ENCODE measurements at places on chromosomes 11 and 22. TPM values are rescaled to one million over a fixed set of nuclear protein-coding genes. Genes with fewer than 3 reads are reported as not detected.

GRCh38 chr11:75492181-75492820 lies 33.4 kb downstream of the GDPD5 start:
- no peak for DNase-seq
- no peaks in the 10 kb centered on the region for H3K27me3 ChIP-seq
- no peaks in the 10 kb centered on the region for H3K36me3 ChIP-seq
- H3K27ac ChIP-seq: no peak overlapping the region
- H3K4me1 ChIP-seq: peaks cover 4% of the 10 kb centered on the region

DNA sequence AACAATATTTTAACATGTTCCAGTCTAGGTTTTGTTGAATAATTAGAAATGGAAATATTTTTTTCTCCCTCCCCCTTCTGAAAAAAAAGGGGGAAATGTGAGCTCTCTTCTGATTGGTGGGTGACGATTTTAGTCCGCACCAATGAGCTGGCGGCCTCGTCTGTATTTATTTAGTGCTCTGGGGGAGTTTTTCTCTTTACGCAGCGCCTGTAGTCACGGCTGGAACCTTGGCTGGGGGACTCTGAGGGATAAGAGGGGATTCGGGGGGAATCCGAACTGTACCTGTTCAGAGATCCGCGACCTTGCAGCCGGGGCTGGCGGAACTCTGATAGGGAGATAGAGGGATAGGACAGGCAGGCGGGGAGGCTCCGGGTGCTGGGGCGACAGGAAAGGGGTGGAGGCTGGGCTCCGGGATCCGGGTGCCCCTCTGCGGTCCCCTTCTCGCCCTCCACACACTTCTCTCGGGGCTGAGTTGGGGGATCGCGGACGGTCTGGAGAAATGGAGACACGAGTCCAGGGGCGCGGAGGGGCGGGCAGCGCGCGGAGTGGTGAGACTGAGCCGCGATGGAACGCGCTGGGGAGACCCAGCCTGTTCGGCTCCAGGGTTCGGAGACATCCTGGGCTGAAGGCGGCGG lies 99.7 kb upstream of the HSD17B12 start:
- H3K36me3 ChIP-seq: no peaks in the 10 kb centered on the region
- H3K27me3 ChIP-seq: peaks cover 15% of the 10 kb centered on the region
- H3K4me3 ChIP-seq: peak overlapping the region; percentile 53
- H3K4me1 ChIP-seq: peaks cover 24% of the 10 kb centered on the region
- no peak for DNase-seq

DNA sequence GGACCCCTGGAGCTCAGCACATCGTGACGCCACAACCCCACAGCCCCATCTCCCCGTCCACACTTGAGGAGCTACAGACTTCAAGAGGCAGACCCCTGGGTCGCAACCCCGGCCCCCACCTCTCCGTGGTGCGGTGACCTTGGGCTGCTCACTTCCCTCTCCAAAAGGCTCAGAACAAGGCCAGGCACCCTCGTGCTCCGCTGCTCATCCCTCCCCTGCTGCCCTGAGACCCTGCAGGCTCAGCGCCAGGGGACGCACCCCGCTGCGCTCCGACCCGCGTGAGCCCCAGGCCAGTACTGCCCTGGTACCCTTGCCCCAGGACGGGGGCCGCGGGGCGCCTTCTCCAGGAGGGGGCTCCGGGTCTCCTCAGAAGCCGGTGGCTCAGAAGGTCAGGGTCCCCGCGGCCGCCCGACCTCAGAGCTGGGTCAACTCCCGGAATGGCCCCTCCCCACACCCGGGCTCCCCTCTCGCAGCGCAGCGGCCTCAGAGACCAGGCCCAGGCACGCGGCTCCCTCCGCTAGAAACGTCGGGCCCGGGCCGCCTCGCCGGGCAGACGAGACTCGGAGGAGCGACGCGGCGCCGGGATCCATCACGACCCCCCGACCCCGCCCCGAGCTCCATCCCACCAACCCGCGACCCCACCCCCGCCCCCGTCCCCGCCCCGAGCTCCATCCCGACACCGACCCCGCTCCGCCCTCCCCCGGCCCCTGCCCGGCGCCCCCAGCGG lies 563 bp downstream of the GATD1 start:
- H3K27me3 ChIP-seq: no peaks in the 10 kb centered on the region
- no peak for DNase-seq
- H3K4me1 ChIP-seq: peaks cover 15% of the 10 kb centered on the region
- peak overlapping the region; percentile 60 for H3K27ac ChIP-seq
- H3K36me3 ChIP-seq: peaks cover 5% of the 10 kb centered on the region
- H3K4me3 ChIP-seq: peak overlapping the region; percentile 89

DNA sequence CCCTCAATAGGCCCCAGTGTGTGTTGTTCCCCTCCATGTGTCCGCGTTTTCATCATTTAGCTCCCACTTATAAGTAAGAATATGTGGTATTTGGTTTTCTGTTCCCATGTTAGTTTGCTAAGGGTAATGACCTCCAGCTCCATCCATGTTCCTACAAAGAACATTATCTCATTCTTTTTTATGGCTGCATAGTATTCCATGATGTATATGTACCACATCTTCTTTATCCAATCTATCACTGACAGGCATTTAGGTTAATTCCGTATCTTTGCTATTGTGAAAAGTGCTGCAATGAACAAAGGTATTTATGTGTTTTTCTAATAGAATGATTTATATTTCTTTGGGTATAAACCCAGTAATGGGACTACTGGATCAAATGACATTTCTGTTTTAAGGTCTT lies 42.1 kb downstream of the SLC36A4 start:
- DNase-seq: no peak
- H3K27me3 ChIP-seq: no peaks in the 10 kb centered on the region
- peaks cover 12% of the 10 kb centered on the region for H3K36me3 ChIP-seq
- H3K4me3 ChIP-seq: no peak overlapping the region
- H3K4me1 ChIP-seq: no peaks in the 10 kb centered on the region

DNA sequence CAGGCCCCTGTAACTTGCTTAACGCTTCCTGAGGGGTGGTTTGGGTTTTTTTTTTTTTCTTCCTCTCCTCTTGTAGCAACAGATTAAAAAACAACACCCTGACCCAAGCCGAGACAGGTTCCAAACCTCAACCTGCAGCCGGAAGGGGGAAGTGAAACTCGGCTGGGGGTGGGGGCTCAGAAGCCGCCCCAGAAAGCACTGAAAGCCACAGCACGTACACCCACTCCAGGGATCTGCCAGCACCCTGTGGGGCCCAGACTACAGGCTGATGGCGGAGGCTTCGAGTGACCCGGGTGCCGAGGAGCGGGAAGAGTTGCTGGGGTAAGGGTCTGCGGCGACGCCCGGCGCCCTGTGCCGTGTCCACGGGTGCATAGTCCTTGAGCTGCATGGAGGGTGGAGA lies at the start of gene LSP1:
LSP1 (plus strand) TSS at position 208 of the 400 bp plus-strand sequence; CDS start at position 269, 61 bp downstream.
- no peak within 1 kb of the TSS for H3K27ac ChIP-seq
- H3K27me3 ChIP-seq: no peaks in the 10 kb centered on the region
- H3K4me1 ChIP-seq: peaks cover 4% of the 10 kb centered on the region
- DNase-seq: no peak
- peak within 1 kb of the TSS; percentile 56 for H3K4me3 ChIP-seq
- H3K36me3 ChIP-seq: no peaks in the 10 kb centered on the region

Gene SCO2
- 4.5 TPM for total RNA-seq

DNA sequence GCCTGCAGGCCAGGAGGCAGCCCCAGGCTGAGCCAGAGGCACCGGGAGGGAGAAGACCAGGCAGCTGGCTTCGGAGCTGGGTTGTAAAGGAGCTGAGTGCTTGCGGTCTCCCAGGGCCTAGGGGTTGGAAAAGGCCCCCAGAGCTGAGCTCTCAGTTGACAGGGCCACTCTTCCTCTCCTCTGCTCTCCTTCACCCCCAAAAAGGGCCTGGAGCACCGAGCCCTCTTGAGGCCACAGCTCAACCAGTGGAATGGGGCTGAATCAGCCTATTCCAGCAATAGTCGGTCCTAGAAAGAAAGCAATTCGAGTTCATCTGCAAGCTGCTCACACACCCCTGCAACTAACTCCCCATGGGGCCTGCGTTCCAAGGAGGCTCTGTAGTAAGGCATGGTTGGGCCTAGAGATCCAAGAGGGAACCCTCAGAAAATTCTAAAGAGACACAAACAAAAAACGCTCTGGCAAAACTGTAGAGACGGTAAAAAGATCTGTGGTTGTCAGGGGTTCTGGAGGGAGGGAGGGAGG lies 205.0 kb downstream of the BUD13 start:
- H3K4me1 ChIP-seq: no peaks in the 10 kb centered on the region
- no peak for DNase-seq
- no peak overlapping the region for H3K27ac ChIP-seq
- no peaks in the 10 kb centered on the region for H3K27me3 ChIP-seq
- H3K36me3 ChIP-seq: no peaks in the 10 kb centered on the region
